ENCODE measurements at places on chromosomes 2 and 18.
A peak's percentile ranks its signal among the peaks of the same experiment; 100 is the strongest.

DNA sequence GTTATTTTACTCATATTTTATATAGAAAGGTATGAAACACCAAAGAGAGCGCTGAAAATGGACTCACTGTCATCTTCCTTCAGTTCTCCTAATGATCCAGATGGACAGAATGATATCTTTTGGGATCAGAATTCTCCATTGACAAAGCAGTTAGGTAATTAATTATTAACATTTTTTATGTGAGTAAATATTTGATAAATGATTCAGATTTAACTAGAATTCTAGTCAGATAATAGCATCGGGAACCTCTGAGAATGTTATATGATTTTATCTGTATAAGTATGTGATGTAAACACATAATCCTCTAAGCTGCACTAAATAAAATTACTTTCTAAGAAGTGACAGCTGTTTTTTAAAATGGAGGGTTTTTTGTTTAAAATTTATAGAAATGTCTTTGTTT is 2.0 kb downstream of the ETAA1 start:
- DNase-seq: no peak

DNA sequence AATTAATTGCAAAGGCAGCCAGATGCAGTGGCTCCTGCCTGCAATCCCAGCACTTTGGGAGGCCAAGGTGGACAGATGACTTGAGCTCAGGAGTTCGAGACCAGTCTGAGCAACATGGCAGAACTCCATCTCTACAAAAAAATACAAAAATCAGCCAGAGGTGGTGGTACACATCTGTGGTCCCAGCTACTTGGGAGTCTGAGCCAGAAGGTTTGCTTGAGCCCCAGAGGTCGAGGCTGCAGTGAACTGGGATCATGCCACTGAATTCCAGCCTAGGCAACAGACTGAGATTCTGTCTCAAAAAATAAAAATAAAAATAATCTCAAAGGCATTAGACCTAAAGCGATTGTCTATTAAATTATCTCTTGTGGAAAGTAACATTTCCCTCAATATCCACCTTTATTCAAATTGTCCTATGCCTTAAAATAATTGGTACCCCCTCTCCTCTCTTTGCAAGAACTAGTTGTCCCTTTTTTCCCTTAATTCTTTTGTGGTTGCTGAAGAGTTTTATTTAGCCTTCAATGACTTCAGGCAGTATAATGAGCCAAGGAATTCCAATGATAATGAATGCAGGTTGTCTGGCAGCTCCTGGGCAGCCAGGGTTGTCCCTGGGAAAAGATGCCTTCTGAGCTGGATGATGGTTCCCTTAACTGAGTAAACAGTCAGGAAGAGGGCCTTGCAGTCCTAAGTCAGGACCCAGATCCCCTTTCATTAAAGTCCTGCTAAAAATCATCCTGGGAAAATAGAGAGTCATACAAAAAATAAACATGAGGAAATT is 32.2 kb downstream of the GPR75 start:
- peak; percentile 18 for DNase-seq

DNA sequence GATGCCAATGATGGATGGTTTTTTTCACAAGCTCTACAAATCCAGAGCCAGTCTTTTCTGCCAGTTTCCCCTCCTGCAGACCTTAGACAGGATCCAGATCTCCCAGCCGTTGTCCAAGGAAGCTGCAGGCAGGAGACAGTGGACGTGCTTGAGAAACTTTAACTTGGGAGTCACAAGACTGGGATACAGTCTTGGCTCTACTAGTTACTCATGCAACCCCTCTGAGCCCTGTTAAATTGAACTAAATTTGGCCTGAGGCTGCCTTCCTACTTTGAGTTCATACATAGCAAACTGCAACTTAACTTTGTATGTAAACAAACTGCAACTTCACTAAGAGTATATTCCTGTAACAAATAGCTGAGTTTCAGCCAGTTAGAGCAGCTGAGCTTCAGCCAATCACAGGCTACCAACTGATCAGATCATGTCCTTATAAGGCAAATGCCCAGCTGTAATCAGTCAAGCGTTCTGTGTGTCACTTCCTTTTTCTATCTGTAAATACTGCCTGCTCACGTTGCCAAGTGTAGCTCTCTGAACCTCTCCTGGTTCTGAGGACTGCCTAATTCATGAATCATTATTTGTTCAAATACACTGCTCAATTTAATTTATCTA is 140.9 kb downstream of the CAPN13 start:
- peak; percentile 90 for DNase-seq

DNA sequence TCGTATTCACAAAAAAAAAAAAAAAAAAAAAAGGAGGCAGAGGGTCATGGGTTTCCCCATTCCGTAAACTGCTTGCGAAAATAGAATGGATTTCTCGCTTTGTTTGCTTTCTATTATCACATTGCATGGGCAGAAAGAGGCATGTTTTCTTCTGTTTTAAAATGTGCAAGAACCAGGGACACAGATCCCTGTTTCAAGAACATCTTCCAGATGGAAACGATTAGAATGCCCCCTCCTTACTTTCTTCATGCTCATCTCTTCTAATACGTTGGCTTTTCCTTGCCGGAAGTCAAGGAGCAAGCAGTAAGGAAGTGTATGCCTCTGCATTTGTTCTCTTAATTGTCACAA is 51.0 kb upstream of the ZNF516 start:
- peak; percentile 41 for DNase-seq

DNA sequence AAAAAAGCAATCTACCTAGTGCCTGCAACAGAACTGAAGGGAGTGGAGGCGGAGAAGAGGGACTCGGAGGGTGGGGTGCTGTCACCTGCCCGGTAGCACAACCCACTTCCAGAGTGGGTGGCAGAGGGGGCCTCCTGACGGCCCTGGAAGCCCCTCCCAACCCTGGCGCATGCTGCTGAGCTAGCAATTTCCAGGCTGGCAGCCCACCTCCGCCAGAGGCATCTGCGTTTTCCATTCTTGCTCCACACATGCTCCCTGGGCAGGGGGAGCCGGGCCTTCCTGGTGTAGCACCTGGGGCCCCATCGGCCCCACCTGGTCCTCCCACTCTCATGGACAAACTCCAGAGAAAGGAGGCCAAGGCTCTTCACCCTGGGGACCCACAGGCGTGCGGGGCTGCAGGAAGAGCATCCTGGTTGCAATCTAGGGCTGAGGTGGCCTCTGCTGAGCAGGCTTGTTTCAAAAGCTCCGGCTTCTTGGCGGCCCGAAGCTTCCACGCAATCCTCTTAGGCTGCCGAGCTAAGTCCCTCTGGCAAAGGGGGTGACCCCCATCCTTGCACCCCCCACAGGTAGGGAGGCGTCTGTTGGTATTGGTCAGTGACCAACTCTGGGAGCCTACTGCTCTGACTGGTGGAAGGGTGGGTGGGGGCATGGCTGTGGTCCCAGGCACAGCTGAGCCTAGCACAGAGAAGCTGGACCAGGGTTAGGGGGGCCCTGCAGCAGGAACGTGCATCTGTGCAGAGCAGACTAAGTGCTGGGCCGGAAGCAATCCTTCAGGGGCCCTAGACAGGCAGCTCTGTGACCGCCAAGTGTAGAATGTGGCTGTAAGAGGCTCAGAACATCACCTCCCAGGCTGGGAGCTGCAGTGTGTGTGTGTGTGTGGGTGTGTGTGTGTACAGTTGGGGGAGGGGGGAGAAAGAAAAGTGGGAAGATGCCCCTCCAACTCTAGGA is 2.6 kb downstream of the HS6ST1 start:
- peak; percentile 70 for DNase-seq
